ENCODE measurements at places on chromosomes 12 and 14.

DNA sequence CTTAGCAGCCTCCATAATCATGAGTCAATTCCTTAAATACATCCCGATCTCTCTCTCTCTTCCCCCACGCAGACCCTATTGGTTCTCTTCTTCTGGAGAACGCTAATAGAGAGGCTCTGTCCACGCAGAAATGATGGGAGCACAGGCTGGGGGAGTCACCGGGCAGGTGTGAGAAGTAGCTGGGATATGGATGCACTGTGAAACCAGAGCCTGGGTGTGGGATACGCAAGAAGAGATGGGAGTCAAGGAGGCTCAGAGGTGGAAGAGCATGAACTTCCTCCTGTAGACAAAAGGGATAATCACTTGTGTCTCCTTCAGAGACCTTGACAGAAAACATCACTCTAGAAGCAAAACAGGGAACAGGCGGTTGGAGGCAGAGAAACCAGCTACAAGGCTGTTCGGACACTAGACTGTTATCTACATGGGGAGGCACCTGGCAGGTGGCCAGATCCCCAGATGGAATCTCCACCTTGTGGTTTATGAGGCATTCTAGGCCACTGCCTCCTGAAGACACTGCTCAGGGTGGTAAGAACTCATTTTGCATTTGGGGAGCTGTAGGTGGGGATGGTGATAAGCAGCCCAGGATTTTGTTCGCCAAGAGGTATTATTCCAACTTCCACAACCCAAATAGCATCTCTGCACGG, 7.2 kb upstream of the SELPLG start:
- no peak for DNase-seq

- DNase-seq: no peak
These were observed 305.7 kb upstream of the SSTR1 start for GRCh38 chr14:37901978-37902377.

DNA sequence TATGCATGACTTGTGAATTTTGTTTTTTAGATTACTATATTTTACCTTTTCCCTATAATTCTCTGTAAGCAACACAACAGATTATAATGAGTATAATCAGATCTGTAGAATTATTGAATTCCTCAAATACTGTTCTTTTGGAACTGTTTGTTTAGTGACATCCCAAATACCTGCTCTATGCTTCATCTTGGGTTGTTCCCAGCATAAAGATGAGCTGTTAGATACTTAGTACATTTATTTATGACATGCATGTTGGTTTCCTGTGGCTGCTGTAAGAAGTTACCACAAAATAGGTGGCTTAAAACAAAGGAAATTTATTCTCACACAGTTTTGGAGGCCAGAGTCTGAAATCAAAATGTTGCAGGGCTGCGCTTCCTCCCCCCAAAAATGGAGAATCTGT, 78.4 kb downstream of the PTPRR start:
- no peak for DNase-seq

- no peak for DNase-seq
These were observed 24.4 kb upstream of the TC2N start for GRCh38 chr14:91891721-91892220.

- DNase-seq: no peak
These were observed 201.9 kb downstream of the DAD1 start for GRCh38 chr14:22386924-22387775.

DNA sequence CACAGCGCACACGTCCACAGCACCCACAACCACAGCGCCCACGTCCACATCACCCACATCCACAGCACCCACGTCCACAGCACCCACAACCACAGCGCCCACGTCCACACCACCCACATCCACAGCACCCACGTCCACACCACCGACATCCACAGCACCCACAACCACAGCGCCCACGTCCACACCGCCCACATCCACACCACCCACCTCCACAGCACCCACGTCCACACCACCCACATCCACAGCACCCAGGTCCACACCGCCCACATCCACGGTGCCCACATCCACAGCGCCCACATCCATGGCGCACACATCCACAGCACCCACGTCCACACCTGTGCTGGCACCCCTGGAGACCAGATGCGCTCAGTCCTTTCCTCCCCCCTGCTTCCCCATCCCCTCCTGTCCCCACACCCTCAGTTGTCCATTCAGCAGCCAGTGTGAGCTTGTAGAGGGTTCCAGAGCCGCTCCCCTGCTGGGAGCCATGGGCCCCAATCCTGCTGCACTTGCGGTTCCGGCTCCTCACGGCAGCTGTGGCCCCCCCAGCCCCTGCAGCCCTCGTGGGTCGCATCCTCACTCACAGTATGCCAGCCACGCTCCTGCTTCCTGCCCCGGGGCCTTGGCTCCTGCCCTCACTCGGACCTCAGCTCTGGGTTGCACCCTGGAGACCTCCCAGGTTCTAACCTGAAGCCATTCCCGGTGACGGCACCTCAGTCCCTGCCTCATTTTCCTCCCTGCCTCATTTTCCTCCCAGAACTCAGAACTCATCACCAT, 37.8 kb downstream of the GALNT9 start:
- no peak for DNase-seq

DNA sequence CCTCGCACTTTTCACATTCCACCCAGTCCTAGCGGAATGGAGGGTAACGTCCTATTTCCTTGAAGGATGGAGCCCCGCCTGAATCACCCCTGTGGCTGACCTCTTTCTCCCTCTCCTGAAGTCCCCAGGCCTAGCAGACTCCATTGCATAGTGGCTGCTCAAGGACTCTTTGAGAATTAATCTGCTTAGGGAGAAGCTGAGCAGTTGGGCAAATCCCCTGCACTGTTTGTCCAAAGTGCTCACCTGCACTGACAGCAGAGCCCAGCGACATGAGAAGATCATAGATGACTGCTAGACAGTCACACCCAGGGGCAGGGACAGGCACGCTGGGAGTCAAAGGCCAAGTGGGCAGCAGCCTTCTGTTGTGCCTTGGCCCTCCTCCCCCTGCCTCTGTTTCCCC, 37.7 kb upstream of the DICER1 start:
- DNase-seq: no peak

DNA sequence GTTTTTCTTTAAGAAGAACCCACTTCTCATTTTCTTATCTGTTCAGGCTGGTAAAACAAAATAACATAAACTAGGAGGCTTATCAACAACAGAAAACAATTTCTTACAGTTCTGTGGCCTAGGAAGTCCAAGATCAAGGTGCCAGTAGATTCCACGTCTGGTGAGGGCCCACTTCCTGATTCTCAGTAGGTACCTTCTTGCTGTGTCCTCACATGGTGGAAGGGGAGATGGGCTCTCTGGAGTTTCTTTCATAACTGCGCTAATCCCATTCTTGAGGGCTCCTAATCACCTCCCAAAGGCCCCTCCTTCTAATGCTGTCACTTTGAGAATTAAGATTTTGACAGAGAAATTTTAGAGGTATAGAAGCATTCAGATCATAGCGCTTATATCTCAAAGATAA, 33.4 kb downstream of the TXNRD1 start:
- DNase-seq: no peak

Data from SW 1271 (cell line).